GM13976 (cell line): ENCODE measurements at places on chromosomes 11 and 22.

DNA sequence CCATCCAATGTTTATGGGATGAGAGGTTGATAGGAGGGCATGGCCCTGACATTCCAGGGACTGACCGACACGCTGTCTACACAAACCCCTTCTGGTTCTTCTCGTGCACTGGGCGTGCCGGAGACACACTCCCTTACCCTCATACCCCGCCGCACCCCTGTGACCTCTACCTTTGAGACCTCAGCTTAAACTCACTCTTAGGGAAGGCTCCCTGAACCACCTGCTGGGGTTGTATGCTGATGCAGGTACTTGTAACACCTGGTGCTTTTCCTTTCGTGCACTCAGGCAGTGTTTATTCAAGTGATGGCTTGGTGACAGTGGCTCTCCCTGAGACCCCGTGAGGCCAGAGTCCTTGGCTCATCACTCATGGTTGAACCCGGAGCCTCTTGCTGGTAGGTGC is 12.0 kb downstream of the PPARA start:
- no peak for DNase-seq

DNA sequence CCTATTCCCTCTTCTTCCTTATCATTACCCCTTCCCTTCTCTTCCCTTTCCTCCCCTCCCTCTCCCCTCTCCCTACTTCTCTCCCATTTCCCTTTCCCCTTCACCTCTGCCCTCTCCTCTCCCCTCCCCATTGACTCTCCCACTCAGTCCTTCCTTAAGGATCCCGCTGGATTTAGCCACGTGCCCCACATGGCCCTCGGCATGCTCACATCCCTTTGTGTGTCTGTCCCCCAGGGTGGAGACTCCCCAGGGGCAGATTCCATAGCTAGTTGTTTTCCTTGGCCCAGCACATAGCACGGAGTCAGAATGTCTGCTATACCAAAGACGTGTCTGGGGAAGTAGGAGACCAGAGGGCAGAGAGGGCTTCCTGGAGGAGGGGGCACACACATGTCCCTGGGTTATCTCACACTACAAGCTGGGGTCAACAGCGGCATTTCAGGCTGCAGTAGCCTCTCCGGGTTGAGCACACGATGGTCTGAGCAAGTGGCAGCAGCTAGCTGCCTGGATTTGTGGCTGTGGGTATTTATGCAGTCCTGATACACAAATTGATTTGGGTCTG is 487.0 kb downstream of the TBC1D22A start:
- no peak for DNase-seq

DNA sequence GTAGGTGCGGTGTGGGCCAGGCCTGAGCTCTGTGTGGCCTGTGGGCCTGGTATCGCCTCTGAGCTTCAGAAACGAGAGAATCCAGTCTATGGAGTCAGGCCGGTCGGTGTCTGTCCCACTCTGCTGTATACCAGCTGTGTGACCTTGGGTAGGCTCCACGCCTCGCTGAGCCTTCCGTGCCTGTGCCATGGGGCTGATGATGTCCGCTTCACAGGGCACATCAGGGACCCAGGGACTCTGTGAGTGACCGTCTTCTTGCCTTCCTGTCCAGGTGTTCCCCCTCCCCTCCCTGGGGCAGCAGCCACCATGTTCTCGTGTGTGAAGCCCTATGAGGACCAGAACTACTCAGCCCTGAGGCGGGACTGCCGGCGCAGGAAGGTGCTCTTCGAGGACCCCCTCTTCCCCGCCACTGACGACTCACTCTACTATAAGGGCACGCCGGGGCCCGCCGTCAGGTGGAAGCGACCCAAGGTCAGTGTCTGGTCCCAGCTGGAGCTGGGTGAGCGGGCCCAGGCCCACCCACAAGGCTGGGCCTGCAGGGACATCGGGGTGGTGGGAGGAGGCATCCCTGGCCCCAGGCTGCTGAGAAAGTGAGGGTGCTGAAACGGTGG is 17.9 kb downstream of the CAPN5 start:
- no peak for DNase-seq

DNA sequence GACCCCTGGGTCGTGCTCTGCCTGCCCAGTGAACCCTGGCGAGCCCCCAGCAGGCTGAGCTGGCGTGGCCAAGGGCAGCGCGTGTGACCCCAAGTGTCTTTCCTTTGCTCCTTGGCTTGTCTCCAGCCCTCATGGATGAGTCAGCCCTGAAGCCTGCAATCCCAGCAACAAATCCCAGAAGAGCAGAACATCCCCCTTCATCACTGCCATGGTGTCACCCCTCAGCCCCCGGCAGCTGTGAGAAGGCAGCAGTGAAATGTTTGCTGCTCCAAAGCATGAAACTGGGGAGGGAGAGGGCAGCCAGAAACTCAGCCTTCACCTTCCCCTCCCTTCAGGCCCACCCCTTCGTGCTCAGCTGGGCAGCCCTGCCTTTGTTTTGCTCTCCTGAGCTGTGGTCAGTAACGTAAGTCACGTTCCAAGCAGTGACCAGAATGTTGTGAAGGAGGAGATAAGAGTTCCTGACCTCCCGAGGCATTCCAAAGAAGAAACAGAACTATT is 29.8 kb downstream of the ADAMTS15 start:
- DNase-seq: peak; percentile 16

DNA sequence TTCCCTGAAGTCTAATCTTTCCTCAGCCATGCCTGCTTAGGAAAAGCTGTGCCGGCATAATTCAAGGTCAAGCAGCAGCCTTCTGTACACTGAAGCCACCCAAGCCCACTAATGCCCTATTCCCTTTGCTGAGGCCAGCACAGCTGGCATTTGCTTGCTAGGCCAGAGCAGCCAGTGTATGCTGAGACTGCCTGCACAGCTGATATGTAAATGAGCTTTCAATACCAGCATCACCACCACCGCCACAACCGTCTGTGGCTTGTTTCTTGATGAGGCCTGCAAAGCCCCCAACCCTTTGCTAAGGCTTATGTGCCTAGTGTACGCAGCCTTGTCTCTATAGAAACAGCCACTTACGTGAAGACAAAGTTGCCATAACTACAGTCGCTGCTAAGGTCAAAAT is 56.3 kb upstream of the TNRC6B start:
- no peak for DNase-seq

DNA sequence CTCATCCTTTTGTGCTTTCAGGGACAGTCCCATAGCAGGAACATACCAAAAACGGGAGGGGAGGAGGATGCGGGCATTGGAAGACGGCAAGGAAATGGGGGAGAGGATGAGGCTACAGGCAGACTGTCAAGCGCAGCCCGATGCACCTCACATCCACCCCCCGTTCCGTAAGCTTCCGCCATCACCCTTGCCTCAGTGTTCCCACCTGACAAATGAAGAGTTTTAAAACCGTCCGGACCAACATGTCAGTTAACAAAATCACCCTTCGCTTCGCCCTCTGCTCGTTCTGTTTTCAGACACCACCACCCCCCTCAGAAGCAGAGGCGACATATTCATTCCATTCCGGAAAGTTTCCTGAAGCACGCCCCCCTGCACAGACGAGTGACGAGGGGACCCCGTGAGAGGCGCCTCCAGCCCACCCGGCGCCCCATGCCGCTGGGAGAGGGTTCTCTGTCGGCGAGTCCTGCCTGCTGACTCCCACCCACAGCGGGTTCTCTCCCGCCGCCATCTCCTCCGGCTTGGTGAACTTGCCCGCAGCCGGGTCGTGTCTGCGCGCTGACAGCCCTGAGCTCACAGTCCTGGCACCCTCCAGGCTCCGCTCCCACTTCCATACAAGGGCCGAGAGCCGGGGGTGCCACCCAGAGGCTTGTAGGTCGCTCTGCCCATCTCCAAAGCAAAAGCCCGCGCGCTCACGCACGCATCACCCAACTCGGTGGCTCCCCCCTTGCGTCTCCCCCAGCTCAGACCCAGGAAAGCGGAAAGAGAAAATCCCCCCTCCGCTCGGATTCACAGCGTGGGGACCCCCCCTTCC is 1.5 kb downstream of the IGSF9B start:
- no peak for DNase-seq

DNA sequence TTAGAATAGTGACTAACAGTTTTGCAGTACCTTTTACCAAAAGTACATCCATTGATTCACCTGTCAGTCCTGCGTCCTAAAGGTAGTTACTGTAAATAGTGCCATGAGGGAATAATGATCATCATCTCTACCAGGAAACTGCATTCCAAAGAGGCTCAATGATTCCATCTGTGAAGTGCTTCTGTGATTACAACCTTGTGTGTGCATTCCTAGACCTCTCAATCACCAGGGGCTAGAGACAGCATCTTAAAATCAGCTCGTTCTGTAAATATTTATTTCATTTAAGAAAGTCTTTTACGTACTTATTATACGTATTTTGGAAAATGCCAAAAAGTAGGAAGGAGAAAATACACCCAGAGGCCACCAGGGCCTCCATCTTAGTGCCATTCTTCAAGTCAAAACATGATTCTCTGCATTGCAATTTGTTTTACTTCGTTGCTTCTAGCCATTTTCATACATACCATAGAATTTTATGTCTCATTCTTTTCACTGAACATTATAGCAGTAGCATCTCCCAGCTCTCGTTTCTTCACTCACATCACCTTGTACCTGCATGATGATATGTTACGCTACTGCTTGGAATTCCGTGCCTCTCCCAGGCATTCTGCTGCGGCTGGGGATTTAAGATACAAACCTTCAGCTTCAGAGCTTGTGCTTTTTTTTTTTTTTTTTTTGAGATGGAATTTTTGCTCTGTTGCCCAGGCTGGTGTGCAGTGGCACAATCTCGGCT is 117.0 kb downstream of the SEZ6L start:
- no peak for DNase-seq

GRCh38 chr11:80116796-80117195 is 676.0 kb upstream of the TENM4 start:
- DNase-seq: no peak

- DNase-seq: no peak
Measured at GRCh38 chr11:119924017-119924416, 195.0 kb upstream of the NECTIN1 start.

DNA sequence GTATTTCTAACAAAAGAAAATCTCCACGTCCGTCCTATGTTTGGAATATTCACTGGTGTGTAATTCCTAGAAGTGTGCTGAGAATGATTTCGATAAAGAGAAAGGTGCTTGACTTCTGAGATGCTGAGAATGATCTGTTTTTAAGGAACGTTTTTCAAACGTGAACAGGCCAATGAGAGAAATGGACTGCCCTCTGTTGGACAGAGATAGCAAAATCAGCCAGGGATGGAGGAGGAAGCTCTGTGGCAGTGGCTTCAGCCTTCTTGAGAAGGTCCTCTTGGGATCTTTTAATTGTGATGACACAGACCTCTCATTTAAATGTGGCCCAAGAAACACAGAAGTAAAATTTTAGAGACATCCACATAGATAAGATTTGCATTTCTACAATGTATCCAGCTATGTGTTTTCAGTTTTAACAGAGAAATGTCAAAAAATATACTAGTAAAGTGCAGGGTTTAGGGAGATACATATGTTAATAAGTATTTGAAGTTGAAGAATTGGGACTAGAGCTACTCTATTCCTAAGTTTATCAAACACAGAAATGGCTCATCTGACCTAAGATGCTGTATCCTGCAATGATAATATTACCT is 84.0 kb upstream of the RCN1 start:
- peak; percentile 55 for DNase-seq

DNA sequence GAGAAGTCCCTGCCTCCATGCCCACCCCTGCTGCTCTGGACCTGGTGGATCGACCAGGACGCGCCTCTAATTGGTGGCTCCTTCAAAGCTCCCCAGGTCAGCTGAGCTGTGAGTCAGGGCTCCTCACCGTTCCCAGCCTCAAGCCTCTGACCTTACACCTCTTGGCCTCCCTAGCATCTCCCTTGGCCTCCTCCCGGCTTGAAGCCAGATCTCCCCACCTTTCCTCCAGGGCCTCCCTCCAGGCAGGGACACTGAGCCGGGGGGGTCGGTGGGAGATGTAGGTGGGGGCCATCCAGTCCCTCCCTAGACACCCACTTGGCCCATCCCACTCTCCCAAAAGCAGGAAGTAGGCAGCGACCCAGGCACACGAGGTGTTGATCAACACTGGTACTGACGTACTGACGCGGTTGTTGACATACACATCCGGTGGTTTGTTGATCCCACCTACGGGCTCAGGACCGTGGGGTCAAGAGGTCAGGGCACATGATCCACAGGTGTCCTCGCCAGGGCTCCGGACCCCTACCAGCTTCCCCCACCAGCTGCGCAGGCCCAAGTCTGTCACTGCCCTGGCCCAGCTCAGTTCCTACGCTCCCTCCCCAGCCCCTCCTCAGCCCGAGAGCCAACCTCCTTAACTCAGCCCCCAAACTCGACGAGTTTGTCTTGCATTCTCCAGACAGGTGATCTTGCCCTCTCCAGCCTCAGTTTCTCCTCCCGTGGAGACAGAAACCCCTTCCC is 802 bp downstream of the ATG2A start:
- peak; percentile 64 for DNase-seq

DNA sequence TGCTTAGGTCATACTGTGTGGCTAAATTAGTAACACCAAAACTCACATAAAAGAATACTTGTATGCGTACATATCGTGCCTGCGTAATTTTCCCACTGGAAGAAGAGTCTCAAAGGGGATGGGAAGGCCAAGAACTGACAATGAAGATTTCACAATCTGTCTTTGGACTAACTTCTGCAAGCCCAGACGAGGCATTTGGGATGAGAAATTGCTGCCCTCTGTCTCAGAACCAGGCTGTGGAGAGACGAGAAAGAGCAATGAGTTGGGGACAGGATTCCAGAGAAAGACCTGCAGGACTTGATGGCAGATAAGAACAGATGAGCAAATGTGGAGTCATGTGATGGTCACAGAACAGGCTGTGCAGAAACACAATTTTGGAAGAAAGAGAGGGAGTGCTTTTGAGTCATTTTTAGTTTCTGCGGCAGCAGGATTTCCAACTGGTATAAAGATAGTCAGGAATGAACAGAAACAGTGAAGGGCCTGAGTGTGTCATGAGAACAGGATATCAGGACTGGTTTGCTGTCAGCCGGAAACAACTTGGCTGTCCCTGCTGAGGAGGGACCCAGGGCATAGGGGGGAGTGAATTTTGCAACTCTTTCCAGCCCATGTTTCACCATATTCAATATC is 82.7 kb upstream of the CTSC start:
- DNase-seq: no peak

- DNase-seq: no peak
Measured at GRCh38 chr11:103378931-103379330, 269.7 kb downstream of the DYNC2H1 start.

- no peak for DNase-seq
Measured at GRCh38 chr11:34169686-34170085, 64.3 kb downstream of the NAT10 start.

DNA sequence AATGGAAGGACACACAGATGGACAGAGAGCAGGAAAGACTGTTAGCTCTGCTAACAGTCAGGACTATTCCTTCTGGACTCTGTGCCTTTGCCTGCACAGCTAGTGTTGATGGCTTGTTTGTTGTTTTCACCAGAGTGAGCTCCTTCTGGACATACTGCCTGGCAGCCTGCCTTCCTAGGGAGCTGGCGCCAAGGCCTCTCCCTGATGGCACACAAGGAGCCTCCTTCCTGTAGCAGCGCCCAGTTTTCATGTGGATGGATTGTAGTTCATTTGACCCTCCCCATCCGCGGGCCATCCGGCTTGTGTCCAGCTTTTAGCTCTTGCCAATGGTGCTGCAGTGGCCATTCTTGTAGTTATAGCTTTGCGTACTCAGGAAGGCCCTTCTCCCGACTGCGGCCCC is 16.6 kb upstream of the BCR start:
- no peak for DNase-seq

- DNase-seq: peak; percentile 64
Measured at GRCh38 chr11:60334005-60334620, 7.1 kb downstream of the MS4A6E start.

- peak; percentile 70 for DNase-seq
Measured at GRCh38 chr11:60762851-60763691, 6.4 kb downstream of the MS4A15 start.

GRCh38 chr11:22454461-22455090 is 116.4 kb downstream of the SLC17A6 start:
- no peak for DNase-seq

- DNase-seq: no peak
Measured at GRCh38 chr11:80146232-80146631, 705.4 kb upstream of the TENM4 start.
